Ammon's horn (tissue), 1 donor: ENCODE measurements at places on chromosomes 6 and 20.

DNA sequence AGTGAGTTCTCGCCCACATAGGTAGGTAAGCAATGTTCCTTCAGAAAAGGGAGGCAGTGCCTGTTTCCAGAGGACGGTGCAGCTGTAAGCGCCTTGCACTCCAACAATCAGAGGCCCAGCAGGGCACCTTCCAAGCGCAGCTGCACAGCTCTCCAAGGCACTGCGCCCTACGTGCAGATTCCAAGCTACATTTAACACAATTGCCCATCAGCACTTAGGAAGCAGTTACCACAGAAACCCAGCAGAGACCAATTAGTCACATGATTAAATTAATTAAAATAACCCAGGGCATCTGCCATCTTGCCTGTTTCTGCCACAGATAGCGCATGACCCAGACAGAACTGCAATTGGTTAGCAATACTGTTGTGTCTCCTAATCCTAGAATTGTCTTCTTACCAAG is 65.5 kb downstream of the SOBP start:
- peak; percentile 23 for DNase-seq

DNA sequence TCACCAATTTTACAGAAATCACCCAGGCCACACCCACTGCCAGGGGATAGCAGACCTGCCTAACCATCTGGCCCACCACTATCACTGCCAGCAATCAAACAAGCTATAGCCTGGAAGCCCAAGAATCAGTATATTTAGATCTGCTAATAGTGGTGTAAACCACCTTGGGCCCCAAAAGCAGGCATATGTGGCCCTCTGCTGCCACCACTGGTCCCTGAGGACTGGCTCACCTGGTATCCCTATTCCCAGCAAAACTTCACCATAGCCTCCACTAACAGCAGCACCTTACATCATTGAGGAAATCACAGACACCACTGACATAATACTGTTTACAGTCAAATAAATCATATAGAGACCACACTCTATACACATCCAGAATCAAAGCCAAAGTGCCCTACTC is 880.4 kb upstream of the MAN1A1 start:
- DNase-seq, result no peak

GRCh38 chr20:63908008-63908682 is 13.2 kb downstream of the DNAJC5 start:
- DNase-seq, result no peak

- no peak for DNase-seq
These were observed 240.7 kb downstream of the BMP7 start for GRCh38 chr20:57025666-57026224.

- no peak for DNase-seq
These were observed 183.2 kb upstream of the MYLIP start for GRCh38 chr6:15945593-15946159.

GRCh38 chr20:22052025-22052650 is 346.7 kb downstream of the PAX1 start:
- DNase-seq, result no peak

GRCh38 chr20:62622877-62623487 is 19.3 kb upstream of the SLCO4A1 start:
- no peak for DNase-seq

DNA sequence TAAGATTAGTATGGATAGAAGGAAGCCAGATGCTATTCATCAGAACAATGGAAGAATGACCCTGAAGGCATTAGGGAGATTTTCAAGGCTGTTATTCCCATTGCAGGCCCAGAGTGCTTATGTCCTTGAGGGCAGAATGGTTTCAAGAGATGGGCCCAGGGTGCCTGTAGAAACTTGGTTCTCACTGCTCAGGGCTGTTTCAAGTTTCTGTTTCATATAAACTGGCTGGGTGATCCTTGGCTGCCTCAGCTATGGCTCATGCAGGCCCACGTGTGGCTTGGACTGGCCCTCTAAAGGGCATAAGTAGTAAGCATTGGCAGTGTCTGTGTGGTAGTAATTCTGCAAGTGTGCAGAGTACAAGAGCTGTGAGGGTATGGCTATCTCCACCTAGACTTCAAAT is 540.9 kb upstream of the MAN1A1 start:
- DNase-seq, result no peak

GRCh38 chr20:6975311-6975710 is 207.8 kb downstream of the BMP2 start:
- no peak for DNase-seq

DNA sequence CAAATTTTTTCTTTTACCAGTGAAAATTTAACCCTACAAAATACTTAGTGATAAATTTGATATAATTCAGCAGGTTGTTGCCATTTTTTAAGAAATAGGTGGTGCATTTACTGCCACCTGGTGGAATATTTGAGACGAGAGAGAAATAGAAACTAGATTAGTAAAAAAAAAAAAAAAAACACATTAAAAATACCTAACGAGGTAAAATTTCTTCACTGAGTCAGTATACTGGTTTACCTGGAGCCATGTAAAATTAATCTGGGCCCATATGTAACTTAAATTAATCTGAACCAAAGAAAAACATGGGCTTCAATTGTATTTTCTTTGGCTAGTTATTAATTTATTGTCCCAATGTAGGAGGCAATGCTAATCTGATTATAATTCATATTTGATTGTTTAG is 520.8 kb downstream of the EPM2A start:
- peak; percentile 5 for DNase-seq

GRCh38 chr6:164882236-164882635 is 427.2 kb downstream of the C6orf118 start:
- DNase-seq, result no peak
